ENCODE measurements at places on chromosomes 3 and 15.

DNA sequence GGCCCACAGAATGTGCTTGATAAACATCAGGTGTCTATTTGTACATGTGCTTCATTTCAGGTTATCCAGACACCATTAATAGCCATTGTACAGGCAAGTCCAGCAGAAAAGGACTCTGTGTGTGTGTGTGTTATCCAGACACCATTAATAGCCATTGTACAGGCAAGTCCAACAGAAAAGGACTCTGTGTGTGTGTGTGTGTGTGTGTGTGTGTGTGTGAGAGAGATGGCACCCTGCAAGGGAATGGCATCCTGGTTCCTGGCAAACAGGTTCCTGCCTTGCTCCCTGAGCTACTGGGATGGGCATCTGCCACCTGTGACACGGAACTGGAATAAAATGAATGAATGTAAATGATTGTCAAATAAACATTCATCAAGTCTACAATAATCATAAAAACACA is 11.7 kb downstream of the SUCLG2 start:
- no peak for DNase-seq
- H3K36me3 ChIP-seq = no peaks in the 10 kb centered on the region
- H3K27ac ChIP-seq = no peak overlapping the region
- no peaks in the 10 kb centered on the region for H3K4me1 ChIP-seq

GRCh38 chr3:64578797-64579196 is 109.0 kb downstream of the ADAMTS9 start:
- no peak for DNase-seq
- no peak overlapping the region for H3K4me3 ChIP-seq
- no peak overlapping the region for H3K27ac ChIP-seq

DNA sequence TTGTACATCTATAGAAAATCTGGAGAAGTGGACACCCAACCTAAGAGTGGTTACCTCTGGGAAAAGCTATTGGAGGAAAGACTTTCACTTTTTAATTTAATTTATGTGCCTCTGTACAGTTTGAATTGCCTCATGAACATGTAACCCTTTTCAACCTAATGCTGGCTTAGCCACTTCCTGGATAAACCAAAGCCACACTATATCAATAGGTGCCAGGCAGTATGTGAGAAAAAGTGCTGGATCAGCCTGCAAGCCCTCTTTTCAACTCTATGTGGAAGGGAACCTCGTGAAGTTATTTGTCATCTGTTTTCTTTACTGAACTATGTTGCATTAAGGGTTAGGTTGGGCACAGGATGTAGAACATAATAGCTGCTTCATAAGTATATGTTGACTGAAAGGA is 9.3 kb upstream of the TOPAZ1 start:
- H3K4me1 ChIP-seq = peaks cover 24% of the 10 kb centered on the region
- H3K27me3 ChIP-seq = no peaks in the 10 kb centered on the region
- DNase-seq = peak; percentile 95
- H3K4me3 ChIP-seq = no peak overlapping the region
- H3K27ac ChIP-seq = no peak overlapping the region

GRCh38 chr3:67015702-67016484 is 17.8 kb downstream of the KBTBD8 start:
- no peak for DNase-seq
- H3K36me3 ChIP-seq = peaks cover 12% of the 10 kb centered on the region
- H3K4me1 ChIP-seq = peaks cover 9% of the 10 kb centered on the region
- no peak overlapping the region for H3K27ac ChIP-seq

GRCh38 chr3:147015334-147015733 is 391.0 kb downstream of the ZIC4 start:
- H3K36me3 ChIP-seq = no peaks in the 10 kb centered on the region
- no peak overlapping the region for H3K27ac ChIP-seq
- no peaks in the 10 kb centered on the region for H3K4me1 ChIP-seq
- H3K4me3 ChIP-seq = no peak overlapping the region
- no peaks in the 10 kb centered on the region for H3K27me3 ChIP-seq
- DNase-seq = no peak

DNA sequence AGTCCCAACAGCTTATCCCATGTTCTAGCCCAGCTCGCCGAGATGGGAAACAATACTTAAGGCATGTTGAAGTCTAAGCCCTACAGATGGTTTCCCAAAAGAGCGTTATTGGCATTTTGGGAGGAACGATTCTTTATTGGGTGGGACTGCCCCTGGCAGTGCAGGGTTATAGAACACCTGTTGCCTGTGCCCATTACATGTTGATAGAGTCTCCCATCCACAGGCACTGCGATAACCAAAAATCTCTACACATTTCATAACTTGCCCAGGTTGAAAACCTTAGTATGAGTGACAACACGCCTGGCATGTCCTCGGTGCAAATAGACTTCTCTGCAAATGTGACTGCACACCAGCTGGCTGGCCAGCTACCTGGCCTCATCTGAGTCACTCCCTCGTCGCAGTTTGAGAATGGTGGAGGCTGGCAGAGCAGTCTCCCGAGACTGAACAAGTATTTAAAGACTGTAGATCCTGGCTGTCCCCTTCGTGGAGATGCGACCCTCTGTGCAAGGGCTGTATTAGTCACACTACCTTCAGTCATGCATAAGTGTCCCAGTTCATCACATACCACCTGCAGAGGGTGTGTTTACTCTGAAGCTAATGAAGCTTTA is 18.7 kb downstream of the ZNF80 start:
- peaks cover 7% of the 10 kb centered on the region for H3K4me1 ChIP-seq
- no peak overlapping the region for H3K4me3 ChIP-seq
- no peaks in the 10 kb centered on the region for H3K27me3 ChIP-seq
- H3K36me3 ChIP-seq = no peaks in the 10 kb centered on the region
- H3K27ac ChIP-seq = no peak overlapping the region

GRCh38 chr15:47949815-47950214 is 171.0 kb upstream of the SLC24A5 start:
- DNase-seq = no peak
- no peak overlapping the region for H3K4me3 ChIP-seq
- no peak overlapping the region for H3K27ac ChIP-seq
- H3K36me3 ChIP-seq = no peaks in the 10 kb centered on the region

DNA sequence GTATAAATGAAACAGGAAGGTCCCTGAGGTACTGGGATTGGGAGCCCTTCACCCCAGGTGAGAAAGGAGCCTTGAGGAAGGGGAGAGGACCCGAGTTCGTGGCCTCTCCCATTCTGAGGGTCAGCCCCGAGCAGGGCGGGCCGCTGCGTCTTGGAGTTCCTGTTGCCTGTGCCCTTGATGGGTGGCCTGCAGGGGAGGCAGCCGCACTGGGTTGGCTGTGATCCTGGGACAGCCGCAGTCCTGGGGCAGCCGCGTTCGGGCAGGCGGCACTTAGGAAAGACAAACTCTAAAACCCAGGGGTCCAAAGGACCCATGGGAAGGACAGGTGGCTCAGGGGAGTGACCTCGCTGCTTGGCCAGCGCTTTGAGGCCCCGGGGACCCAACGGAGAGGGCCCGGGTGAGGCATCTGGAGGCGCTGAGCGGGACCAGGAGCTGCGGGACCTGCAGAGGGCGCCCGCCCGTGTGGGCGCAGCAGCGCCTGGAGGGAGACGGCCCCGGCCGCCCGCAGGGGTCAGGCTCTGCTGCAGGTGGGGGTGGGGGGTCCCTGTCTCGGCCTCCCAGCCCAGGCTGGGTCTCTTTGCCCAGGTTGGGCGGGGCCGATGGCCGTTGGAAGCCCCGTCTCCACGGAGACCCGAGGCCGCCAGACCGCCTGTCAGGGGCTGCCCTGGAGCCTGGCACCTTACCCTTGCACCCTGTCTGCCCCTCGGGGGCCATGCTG is 65.1 kb downstream of the HMCES start:
- no peak overlapping the region for H3K27ac ChIP-seq
- H3K27me3 ChIP-seq = no peaks in the 10 kb centered on the region
- DNase-seq = peak; percentile 67
- H3K36me3 ChIP-seq = no peaks in the 10 kb centered on the region
- peaks cover 30% of the 10 kb centered on the region for H3K4me1 ChIP-seq
- peak overlapping the region; percentile 59 for H3K4me3 ChIP-seq

- peaks cover 27% of the 10 kb centered on the region for H3K36me3 ChIP-seq
- no peak for DNase-seq
- no peak overlapping the region for H3K4me3 ChIP-seq
- H3K27ac ChIP-seq = no peak overlapping the region
- H3K27me3 ChIP-seq = no peaks in the 10 kb centered on the region
Measured at GRCh38 chr15:64500695-64501395, 40.5 kb downstream of the ZNF609 start.

DNA sequence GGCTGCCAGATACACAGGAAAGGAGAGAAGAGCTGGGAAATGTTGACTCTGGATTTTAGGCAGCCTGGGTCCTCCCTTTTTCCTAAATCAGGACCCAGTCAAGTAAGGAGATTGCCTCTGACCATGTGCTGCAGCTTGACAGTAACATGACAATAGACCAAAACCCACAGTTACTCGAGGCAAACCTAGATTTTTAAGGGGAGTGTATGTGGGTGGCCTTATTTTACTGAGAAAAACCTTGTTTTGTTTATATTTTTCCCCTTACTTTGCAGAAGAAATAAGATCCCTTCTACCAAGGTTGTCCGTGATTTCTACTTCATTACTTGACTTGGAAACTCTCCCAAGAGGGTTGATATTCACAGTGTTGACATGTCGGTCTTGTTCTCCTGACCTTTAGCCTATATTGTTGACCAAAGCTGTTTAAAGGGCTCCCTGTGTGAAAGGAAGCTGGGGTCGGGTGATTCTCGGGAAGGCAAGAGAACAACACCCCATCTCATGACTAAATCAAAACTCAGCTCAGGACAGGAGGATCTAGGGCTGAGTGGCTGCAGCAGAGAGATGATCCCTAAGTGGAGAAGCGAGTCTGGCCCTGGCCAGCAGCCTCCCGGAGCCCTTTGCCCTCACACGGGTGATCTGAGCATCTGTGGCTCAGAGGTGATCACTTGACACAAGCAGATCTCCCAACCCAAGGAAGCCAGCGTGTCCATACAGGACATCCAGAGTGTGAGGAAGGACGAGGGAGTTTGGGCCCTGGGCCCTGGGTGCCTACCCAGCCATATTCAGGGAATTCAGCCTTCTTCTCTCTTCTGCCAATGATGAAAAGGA is 31.0 kb upstream of the SLCO2A1 start:
- peaks cover 8% of the 10 kb centered on the region for H3K4me1 ChIP-seq
- no peaks in the 10 kb centered on the region for H3K27me3 ChIP-seq
- DNase-seq = no peak
- H3K4me3 ChIP-seq = no peak overlapping the region

DNA sequence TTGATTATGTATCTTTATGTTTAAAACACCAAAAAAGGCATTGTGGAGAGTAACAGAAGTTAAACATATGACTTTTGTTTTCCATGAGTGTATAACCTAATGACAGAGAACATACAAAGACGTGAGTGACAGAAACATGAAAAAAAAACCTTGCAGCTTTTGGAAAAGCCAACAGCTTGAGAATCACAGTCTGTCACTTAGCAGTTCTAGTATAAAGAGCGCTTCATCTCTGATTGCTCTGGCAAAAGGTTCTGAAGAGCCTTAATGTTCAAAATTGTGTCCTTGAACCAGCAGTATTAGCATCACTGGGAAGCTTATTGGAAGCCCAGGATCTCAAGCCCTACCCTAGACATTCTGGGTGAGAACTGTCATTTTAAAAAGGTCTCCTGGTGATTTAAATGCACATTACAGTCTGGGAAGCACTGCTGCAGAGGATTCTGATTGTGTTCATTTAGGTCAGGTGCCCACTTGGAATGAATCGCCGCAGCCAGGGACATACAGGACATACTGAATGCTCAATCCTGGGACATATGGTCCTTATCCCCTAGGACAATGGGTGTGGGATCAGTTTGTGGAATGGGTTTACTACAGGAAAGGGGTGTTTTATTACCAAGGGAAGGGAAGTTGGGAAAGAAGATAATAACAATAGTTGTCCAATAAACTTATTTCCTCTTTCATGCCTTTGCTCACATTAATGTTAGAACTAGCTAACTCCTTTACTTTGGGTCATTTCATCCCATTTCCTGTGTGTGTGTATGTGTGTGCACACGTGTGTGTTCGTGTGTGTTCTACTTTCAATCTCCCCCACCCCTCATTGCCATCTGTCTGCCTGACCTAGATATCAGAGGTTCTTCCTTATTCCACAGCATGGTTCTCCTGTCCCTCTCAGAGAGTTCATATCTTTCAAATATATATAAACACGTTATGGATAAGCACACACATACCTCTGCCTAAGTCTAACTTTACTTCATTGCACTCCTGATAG is 55.0 kb downstream of the LRRC49 start:
- H3K27me3 ChIP-seq = no peaks in the 10 kb centered on the region
- no peak overlapping the region for H3K4me3 ChIP-seq

DNA sequence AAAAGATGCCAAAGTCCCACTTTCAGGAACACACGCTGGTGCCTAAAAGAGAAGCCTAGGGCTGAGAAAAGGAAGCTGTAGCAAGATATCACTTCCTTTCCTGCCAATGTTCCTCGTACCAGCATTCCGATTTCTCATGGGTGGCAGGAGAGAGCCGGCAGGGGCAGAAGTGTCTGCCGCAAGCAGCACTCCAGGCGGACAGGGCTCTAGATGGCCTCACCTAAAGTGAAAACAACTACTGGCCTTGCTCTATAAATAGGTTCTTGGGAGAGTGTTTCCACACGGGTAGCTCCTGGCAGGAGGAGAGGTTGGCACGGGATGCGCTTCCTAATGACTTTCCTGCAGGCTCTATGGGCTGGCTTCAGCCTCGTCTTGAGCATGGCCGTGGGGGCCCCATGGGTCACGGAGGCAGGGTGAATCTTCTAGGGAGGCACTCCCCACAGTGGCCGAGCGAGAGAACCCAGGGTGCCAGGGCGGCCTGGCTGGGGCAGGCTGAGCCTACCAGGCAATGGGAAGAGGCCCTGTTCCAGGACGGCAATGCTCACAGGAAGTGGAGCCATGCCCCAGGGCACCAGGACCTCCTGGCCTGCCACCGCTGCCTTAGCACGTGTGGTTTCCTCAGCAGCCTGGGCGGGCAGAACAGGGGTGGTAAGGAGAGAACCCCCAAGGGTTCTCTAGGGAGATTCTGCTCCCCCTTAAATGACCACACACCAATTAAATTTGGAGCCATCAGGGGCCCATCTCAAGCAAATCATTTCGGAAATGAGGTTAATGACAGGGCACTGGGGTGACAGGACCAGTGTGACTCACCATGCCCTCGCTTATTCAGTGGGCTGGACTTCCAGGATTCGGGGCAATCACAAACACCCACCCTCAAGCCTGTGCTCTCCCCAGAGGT is 14.6 kb upstream of the DUSP7 start:
- H3K4me3 ChIP-seq = no peak overlapping the region
- peak; percentile 52 for DNase-seq
- peaks cover 5% of the 10 kb centered on the region for H3K36me3 ChIP-seq
- no peak overlapping the region for H3K27ac ChIP-seq
- H3K27me3 ChIP-seq = no peaks in the 10 kb centered on the region

Data from common myeloid progenitor, CD34-positive (primary cell).